ENCODE measurements at places on chromosomes 4 and X. TPM values are rescaled to one million over a fixed set of nuclear protein-coding genes. Genes with fewer than 3 reads are reported as not detected.

Gene RNF128
- 1.3 TPM for polyA plus RNA-seq

Gene ATOH1
- 0.05 TPM for polyA plus RNA-seq

Gene MAGED2
- 616 TPM for polyA plus RNA-seq

Gene ERAS
- 0.28 TPM for polyA plus RNA-seq

Gene OSTC
- polyA plus RNA-seq = 245 TPM

Gene NXF2B
- 0.36 TPM for polyA plus RNA-seq

Gene ASB9
- 11.4 TPM for polyA plus RNA-seq

Gene LINC00632
- polyA plus RNA-seq = 37.1 TPM

Gene CYBB
- polyA plus RNA-seq = 15.7 TPM

Gene DOCK11
- polyA plus RNA-seq = 20.3 TPM

Gene GLOD5
- polyA plus RNA-seq = 0.85 TPM

Gene PAGE1
- polyA plus RNA-seq = not detected

Gene MUC7
- polyA plus RNA-seq = not detected

Gene RHOXF1
- polyA plus RNA-seq = 0.39 TPM

Gene IL2
- not detected for polyA plus RNA-seq

All from right lung (tissue), 10 donors.